ENCODE measurements at places on chromosomes 7 and 10.

DNA sequence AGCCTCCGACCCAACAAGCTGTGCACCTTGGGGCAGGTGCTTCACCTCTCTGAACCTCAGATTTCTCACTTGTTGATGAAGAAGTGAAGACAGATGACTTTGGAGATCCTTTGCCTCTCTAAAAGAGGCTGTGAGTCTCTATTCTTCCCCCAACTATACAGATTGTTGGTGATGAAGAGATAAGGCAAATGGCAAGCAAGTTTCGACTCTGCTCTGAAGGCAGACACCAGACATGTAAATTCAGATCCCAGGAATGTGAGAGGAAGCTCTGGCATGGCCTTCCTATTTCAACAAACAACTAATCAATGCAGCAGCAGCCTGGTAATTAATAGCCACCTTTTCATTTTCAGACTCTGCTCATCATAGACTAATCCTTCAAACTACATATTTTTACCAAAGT, 74.2 kb upstream of the EGR2 start:
- no peak for DNase-seq

GRCh38 chr7:94323844-94324243, 70.9 kb upstream of the COL1A2 start:
- DNase-seq: no peak

DNA sequence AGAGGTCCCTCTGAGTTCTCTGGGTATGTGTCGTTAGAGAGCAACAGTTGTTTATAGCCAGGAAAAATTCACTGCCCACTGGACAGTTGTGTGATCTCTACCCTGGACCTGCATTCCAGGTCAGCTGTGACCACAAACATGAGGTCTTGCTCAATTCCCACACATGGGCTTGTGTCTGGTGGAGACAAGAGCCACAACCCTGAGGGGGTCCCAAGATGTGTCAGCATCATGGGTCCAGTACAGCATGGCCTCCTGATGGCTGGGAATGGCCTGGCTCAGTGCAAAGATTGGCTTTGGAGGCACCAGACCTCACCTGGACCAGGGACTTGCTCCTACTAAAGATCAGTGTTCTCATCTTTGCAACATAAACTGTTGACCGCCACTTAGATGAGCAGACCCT, 751.6 kb downstream of the GRID1 start:
- DNase-seq: no peak

GRCh38 chr7:131786204-131786603, 229.8 kb upstream of the PODXL start:
- DNase-seq: no peak

DNA sequence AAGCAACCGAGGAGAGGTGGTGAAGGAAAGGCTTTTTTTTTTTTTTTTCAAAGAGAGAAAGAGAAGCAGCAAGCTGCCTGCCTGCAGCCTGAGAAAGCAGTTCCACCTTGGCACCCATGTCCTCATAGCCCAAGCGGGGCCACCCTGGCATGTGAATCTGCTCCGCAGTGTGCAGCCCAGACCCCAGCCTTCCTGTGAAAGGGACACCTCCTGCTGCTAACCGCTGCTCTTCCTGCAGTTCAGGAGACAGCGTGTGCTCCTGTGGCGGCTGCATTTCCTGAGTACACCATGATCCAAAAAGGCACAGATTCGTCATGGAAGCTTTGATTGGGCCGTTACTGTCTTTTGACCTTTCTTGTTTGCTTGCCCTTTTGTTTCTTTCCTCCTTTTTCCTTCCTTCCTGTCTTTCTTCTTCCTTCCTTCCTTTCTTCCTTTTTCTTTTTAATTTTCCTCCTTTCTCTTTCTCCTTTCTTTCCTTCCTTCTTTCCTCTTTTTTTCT, 38.1 kb downstream of the IKZF1 start:
- no peak for DNase-seq

- no peak for DNase-seq
Measured at GRCh38 chr10:125708971-125709503, 10.5 kb upstream of the EDRF1 start.

- no peak for DNase-seq
Measured at GRCh38 chr10:87656431-87657072, 3.1 kb upstream of the PAPSS2 start.

DNA sequence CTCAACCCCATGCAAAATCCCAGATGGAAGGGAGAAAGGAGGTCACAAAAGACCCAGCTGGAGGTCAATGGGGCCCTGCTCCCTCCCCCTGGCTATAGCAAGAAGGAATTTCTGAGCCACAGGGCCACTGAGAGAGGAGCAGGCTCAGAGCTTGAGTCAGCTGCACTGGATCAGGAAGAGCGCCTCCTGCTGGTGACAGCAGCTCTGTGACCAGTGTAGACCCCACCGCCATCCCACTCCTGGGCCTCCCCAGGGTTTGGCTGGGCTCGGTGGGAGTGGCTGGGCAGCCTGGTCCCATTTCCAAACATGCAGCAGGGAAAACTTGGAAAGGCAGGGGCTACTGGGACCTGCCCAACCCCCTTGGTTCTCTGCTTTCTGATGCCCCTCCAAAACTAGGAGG, 31.5 kb upstream of the PRLHR start:
- no peak for DNase-seq

- no peak for DNase-seq
Measured at GRCh38 chr10:29611781-29612381, 22.9 kb downstream of the SVIL start.

- peak; percentile 9 for DNase-seq
Measured at GRCh38 chr7:95246831-95247370, 77.4 kb downstream of the PON1 start.

Measured in T1000 (cell line).